ENCODE measurements at places on chromosomes 3 and 15.
A peak's percentile ranks its signal among the peaks of the same experiment; 100 is the strongest.

- no peak for DNase-seq
Observed at GRCh38 chr3:13538520-13539291, 10.2 kb upstream of the FBLN2 start.

DNA sequence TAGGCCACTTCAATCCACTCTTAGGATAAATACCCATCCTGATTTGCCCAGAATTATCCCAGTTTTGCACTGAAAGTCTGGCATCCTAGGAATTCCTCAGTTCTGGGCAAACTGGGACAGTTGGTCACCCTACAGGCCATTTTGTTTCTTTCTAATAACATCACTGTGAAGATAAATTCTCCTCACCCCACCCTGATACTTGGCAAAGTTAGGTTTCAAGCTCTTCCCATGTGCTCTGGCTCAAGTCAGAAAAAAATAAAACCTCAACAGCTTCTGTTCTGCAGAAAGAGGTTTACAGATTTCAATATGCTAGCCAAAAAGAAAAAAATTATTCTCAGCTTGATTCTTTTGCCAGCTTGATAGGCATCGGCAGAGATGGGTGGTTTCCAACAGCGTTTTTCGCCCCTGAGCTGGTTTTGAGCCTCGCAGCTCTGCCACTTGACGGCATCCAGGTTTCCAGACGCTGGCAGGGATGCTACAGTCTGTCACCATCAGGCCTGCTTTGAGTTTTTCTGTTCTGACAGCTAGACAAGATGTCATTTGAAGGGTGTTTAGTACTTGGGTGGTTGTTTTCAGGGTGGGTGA lies 171.4 kb downstream of the SSR3 start:
- DNase-seq, result no peak

GRCh38 chr15:78316283-78317083 lies 17.1 kb upstream of the SKIC8 start:
- no peak for DNase-seq

DNA sequence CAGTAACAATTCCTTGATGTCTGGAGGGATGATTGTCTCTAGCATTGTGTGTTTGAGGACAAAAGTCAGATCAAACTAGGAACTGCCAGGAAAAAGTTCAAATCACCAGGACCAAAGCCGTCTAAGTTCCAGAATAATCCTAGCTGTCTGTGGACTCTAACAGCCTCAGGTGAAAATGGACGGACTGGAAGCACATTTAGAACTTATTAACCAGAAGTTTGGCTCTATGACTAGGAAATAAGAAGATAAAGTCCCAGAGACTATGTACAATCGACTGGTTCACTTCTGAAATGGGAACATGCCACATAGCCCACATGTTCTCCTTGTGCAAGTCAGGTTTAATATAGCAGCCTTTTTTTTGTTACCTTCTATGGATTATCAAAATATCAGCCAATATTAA lies 50.6 kb upstream of the SGO1 start:
- DNase-seq, result no peak

GRCh38 chr3:27869152-27869551 lies 147.0 kb upstream of the EOMES start:
- DNase-seq, result no peak

GRCh38 chr15:75049392-75049791 lies 26.0 kb downstream of the PPCDC start:
- DNase-seq, result no peak

DNA sequence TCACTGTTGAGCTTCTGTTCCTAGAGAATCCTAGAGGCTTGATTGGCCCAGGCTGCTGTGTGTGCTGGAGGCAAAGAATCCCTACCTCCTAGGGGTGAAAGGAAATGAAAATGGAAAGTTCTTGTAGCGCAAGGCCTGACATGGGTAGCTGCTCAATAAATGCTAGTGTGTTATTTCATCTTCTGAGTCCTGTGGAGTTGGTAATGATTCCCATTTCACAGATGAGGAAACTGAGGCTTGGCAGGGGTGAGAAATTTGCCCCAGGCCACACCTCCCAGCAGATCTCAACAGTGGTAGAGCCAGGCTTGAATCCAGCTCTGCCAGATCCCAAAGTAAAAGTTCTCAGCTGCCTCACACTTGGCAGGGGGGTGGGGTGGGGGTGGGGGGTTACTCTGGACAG lies 26.1 kb downstream of the HDAC11 start:
- DNase-seq, result no peak

- no peak for DNase-seq
Observed at GRCh38 chr3:159258934-159259333, 457.1 kb downstream of the MFSD1 start.

- no peak for DNase-seq
Observed at GRCh38 chr3:140726066-140726465, 48.2 kb downstream of the TRIM42 start.

GRCh38 chr3:13507247-13507569 lies 27.1 kb downstream of the HDAC11 start:
- no peak for DNase-seq

DNA sequence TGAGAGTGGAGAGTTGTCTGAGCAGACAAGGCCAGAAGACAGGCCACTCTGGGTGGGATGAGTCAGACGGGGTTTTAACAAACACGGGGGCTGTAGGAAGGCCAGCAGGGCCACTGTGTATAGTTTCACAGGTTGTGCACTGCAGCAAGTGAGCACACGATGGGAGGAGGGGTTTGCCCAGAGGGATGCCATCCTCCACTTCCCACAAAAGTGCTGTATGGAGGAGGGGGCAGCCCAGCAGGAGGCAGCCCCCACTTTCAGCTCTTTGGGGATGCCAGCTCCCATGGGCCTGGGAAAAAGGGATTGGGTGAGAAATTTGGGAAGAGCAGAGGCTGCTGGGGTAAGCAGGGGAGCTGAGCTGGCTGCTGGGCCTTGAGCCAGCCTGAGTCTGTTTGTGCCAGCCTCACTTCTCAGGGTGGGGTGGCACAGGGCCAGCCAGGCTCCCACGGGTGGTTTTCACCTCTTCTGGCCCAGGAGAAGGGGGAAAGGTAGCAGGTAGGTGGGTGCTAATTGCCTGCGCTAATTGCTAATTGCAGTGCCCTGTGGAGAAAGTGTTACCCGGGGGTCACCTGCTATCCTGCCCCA lies 6.7 kb downstream of the ZBTB47 start:
- DNase-seq, result peak; percentile 25

DNA sequence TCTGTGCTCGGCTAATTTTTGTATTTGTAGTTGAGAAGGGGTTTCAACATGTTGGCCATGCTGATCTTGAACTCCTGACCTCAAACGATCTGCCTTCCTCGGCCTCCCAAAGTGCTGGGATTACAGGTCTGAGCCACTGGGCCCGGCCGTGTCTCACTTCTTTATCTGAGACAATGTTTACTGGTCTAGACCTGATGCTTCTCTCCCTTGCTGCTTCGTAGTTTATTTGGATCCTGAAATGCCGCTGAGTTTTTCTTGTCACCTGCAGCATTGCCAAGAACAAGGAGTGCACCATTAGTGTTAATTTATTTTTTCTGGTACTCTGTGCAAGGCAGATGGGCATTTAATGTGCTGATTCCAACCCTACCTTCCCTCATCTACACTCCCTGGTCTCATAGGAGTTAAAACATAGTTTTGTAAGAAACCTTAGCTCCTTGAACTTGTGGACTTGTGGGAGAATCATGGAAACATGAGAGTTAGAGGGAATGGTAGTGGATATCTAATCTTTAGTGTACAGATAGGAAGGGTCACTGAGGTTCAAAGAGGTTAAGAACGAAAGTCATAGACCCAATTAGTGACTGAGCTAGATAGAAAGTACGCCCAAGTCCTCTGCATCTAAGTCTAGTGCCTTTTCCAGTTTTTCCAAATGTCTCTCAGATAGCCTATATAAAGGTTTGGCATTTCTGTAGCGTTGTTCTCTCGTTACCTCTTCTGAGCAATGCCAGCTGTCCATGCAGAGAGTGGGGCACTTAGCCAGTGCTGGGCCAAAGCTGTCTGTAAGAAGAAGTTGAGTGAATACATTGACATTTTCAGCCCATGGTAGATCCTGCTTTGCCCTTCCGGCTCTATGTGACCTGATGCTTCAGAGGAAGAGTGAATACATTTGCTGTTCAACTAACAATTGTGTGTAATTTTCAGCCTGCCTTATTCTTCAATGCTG lies 244.1 kb downstream of the LPP start:
- DNase-seq, result no peak

DNA sequence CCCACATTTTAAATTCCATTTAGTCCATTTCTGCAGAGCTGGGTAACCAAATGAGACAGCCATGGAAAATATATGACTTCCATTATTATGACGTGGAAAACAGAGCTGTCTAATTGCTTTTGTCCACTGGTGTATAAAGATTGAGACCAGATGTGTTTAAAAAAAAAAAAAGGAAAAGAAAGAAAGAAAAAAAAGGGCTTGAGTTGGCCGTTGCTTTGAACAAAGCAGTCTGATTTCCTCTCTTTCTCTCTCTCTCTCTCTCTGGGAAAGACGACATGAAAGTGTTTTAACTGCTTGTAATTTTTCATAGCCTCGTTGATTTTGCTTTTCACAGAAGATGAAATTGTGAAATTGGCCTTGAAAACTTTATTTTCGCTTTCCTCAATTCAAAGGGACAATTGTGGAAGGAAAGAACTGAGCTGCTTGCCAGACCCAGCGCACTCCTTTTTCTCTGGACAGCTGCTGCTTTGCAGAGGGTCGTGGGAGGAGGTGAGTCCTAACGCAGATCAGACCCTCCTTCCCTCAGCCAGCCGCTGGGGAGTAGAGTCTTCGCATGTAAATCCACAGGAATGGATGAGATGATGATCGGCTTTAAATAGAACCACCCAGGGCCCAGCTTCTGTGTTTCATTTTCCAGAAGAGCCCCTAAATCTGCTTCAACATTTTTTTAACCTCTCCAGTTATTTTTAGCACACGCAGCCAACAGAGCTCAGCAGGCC lies 42.8 kb upstream of the UBE2E1 start:
- DNase-seq, result no peak

- peak; percentile 53 for DNase-seq
Observed at GRCh38 chr3:15051531-15051930, 13.6 kb downstream of the MRPS25 start.

DNA sequence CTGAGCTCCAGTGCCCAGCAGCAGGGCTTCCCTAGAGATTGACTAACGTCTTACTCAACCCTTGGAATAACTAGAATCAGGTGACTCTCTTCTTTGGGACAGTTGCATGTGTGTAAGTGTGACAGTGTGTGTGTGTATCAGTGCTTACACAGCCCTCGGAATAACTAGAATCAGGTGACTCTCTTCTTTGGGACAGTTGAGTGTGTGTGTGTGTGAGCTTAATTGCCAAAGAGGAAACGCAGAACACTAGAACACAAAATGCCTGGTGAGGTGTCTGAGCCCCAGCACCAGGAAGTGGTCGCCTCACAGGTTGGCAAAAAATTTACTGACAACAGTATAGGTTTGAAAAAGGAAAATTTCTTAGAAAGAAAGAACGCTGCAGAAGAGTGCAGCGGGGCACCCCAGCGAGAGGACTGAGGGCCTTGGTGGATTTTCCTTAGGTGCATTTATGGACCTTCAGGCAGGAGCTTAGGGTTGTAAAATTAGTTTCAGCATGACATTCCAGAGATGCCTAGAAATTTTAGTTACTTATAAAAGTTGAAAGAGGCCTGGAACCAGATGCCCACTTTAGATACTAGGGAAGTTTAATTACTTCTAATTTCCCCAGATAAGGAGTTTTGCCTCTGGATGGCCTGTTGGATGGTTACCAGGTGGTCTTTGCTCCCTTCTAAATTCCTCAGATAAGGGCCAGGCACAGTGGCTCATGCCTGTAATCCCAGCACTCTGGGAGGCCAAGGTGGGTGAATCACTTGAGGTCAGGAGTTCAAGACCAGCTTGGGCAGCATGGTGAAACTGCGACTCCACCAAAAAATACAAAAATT lies 3.7 kb upstream of the WDR82 start:
- peak; percentile 29 for DNase-seq

- DNase-seq, result peak; percentile 65
Observed at GRCh38 chr15:60340207-60340921, 57.4 kb downstream of the ANXA2 start.

DNA sequence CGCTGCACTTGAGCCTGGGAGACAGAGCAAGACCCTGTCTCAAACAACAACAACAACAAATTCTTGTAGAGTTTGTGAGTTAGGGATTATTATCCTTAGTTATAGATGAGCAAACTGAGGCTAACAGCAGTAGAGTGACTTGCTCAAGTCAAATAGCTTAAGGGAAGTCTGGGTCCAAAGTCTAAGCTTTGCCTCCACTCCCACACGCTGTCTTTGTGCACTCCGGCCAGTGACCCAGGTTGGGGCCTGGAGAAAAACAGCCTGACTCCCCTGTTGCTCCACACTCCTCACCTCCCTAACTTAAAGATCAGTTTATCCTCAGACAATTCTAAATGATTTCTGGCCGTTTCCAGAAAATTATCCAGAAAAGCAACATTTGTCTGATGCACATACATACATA lies 9.2 kb upstream of the SIN3A start:
- no peak for DNase-seq

- peak; percentile 62 for DNase-seq
Observed at GRCh38 chr15:98881526-98882520, 125.8 kb downstream of the PGPEP1L start.

- peak; percentile 46 for DNase-seq
Observed at GRCh38 chr15:85380812-85381642, 624 bp downstream of the AKAP13 start.

- DNase-seq, result peak; percentile 95
Observed at GRCh38 chr3:16064642-16065414, 109.7 kb upstream of the GALNT15 start.

DNA sequence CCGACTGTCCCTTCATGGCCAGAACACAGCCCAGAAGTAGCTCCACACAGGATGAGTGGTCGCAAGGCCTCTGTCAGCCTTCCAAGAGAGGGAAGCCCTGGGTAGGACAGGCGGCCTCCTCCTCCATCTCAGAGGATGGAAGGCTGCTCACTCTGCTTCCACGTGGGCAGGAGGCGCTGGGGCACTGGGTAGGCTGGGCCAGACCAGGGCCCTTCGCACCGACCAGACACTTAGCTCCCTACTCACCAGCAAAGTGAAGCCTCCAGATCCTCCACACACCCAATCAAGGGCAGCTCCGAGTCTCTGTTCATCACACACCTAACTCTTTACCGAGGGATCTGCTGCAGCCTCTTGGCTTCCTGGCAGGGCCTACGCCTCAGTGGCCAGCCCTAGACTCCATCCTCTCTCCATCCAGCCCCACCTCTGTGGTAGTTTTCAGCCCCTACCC lies 24.3 kb upstream of the PLXNA1 start:
- DNase-seq, result no peak

GRCh38 chr3:55061720-55062034 lies 133.8 kb upstream of the LRTM1 start:
- no peak for DNase-seq

- peak; percentile 59 for DNase-seq
Observed at GRCh38 chr3:111667621-111668239, 72.6 kb upstream of the ZBED2 start.

GRCh38 chr15:81887912-81888311 lies 157.9 kb downstream of the MEX3B start:
- peak; percentile 80 for DNase-seq

DNA sequence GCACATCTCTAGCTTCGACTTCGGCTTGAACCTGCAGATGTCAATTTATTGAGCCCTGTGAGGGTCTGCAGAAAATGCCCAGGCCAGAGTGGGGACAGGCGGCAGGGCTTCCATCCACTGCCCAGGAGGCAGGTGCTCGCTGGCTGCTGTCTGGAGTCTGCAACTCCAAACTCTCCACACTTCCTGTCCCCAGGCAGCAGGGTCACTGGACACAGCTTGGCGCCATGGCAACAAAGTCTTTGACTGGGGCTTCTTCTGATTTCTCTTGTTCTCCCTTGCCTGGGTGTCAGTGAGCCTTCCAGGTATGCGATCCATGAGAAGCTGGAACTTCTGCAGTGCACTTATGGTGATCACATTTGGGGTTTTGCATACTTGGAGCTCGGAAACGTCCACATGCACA lies 33.5 kb downstream of the SV2B start:
- no peak for DNase-seq

Data from EL (cell line).